Activated CD8-positive, alpha-beta T cell treated with anti-CD3 and anti-CD28 coated beads for 36 hours (primary cell): ENCODE measurements at places on chromosomes 6 and 20. TPM values are rescaled to one million over a fixed set of nuclear protein-coding genes. Genes with fewer than 3 reads are reported as not detected.

- peak overlapping the region; percentile 83 for H3K4me3 ChIP-seq
- no peaks in the 10 kb centered on the region for H3K27me3 ChIP-seq
- peak overlapping the region; percentile 92 for H3K27ac ChIP-seq
- DNase-seq = no peak
These were observed 105.8 kb upstream of the RIPOR2 start for GRCh38 chr6:25041485-25042035.

- no peak for DNase-seq
- H3K27ac ChIP-seq = no peak overlapping the region
- no peaks in the 10 kb centered on the region for H3K27me3 ChIP-seq
- H3K4me1 ChIP-seq = peaks cover 25% of the 10 kb centered on the region
- peaks cover 10% of the 10 kb centered on the region for H3K36me3 ChIP-seq
- peak overlapping the region; percentile 16 for H3K4me3 ChIP-seq
These were observed 2.2 kb upstream of the CENPB start for GRCh38 chr20:3788685-3789155.

GRCh38 chr6:12956991-12957320 is 240.4 kb downstream of the PHACTR1 start:
- H3K27me3 ChIP-seq = peaks cover 41% of the 10 kb centered on the region
- H3K4me1 ChIP-seq = peaks cover 17% of the 10 kb centered on the region
- H3K4me3 ChIP-seq = peak overlapping the region; percentile 75
- DNase-seq = no peak

- no peak for DNase-seq
- H3K36me3 ChIP-seq = no peaks in the 10 kb centered on the region
- H3K27ac ChIP-seq = no peak overlapping the region
These were observed 163.1 kb downstream of the TTLL2 start for GRCh38 chr6:167487749-167488664.

The TREML1 gene
- total RNA-seq = not detected

DNA sequence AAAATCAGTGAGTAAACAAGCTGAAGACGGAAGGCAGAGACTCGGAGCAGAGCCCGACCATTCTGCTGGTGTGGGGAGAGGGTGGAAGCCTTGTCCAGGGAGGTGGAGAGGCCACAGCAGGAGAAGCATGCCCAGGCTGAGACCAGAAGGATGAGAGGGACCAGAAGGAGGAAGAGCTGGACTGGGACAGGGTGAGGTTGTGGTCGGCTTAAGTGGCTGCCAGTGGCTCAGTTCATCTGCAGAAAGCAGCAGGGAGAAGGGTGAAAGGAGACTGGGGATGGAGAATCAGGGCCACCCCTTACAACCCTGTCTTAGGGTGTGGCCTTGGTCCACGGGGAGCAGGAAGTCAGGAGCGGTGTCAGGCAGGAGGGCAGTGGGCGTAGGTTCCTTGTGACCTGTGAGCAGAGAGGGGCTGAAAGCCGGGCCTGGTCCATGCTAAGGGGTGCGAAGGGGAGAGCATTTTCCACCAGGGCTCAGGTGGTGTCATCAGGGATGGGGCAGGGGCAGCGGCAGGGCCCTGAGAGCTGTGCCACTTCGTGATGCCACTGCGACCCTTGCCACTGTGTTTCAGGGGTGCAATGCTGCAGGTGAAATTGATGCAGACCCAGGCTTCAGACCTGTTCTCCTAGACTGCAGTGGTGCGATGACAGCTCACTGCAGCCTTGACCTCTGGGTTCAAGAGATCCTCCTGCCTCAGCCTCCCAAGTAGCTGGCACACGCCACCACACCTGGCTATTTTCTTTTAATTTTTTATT is 81.1 kb downstream of the TTLL2 start:
- no peak overlapping the region for H3K27ac ChIP-seq
- DNase-seq = no peak
- peaks cover 6% of the 10 kb centered on the region for H3K27me3 ChIP-seq
- H3K4me1 ChIP-seq = no peaks in the 10 kb centered on the region

- H3K27me3 ChIP-seq = no peaks in the 10 kb centered on the region
- H3K27ac ChIP-seq = no peak overlapping the region
- no peaks in the 10 kb centered on the region for H3K36me3 ChIP-seq
- H3K4me3 ChIP-seq = no peak overlapping the region
- no peak for DNase-seq
These were observed 582.6 kb upstream of the MMS22L start for GRCh38 chr6:97865612-97866011.

GRCh38 chr20:19928328-19929011 is 88.7 kb upstream of the NAA20 start:
- no peaks in the 10 kb centered on the region for H3K4me1 ChIP-seq
- no peak for DNase-seq
- H3K36me3 ChIP-seq = no peaks in the 10 kb centered on the region
- H3K4me3 ChIP-seq = no peak overlapping the region

DNA sequence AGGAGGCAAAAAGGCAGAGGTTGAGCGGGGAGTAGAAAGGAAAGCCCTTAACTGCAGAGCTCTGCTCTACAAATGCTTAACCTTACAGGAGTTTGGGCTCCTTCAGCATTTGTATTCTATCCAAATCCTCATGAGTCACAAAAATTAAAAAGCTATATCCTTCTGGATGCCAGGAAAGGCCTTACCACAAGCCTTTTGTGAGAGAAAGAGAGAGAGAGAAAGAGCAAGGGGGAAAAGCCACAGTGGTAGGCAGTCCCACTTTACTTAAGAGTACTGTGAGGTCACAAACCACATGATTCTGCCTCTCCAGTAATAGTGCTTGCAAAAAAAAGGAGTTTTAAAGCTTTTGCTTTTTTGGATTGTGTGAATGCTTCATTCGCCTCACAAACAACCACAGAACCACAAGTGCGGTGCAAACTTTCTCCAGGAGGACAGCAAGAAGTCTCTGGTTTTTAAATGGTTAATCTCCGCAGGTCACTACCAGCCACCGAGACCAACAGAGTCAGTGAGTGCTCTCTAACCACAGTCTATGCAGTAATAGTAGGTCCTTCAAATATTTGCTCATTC is at the start of gene RUNX2:
RUNX2 (plus strand) TSS at position 375 of the 567 bp plus-strand sequence. CDS start 397 bp downstream, outside the sequence.
- peak within 1 kb of the TSS; percentile 76 for H3K4me3 ChIP-seq
- DNase-seq = peak; percentile 50
- H3K4me1 ChIP-seq = peaks cover 81% of the 10 kb centered on the region
- no peaks in the 10 kb centered on the region for H3K27me3 ChIP-seq
- peak within 1 kb of the TSS; percentile 89 for H3K27ac ChIP-seq

GRCh38 chr6:32427218-32427617 is 12.5 kb upstream of the HLA-DRA start:
- peaks cover 6% of the 10 kb centered on the region for H3K27me3 ChIP-seq
- H3K36me3 ChIP-seq = no peaks in the 10 kb centered on the region
- H3K27ac ChIP-seq = no peak overlapping the region
- DNase-seq = no peak
- no peaks in the 10 kb centered on the region for H3K4me1 ChIP-seq
- no peak overlapping the region for H3K4me3 ChIP-seq

GRCh38 chr6:54072635-54073313 is 38.5 kb upstream of the MLIP start:
- no peaks in the 10 kb centered on the region for H3K36me3 ChIP-seq
- H3K27ac ChIP-seq = no peak overlapping the region
- H3K4me1 ChIP-seq = no peaks in the 10 kb centered on the region
- DNase-seq = no peak
- H3K27me3 ChIP-seq = peaks cover 3% of the 10 kb centered on the region
- H3K4me3 ChIP-seq = no peak overlapping the region

DNA sequence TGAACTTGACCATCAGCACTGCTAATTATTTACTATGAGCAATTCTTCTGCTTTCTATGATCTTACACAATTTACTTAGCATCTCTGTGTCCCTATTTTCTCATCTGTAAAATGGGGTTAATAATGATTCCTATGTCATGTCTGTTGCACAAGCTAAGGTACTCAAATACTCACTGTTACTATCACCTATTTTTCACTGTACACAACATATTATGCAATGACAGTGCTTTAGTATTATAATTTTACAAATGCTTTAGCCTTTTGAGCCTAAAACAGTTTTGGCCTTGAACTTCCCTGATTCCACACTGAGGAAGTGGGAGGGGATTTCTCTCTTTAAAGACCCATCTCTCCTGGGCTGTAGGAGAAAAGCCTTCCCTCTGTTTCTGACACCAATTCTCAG is 36.9 kb upstream of the THEMIS start:
- no peaks in the 10 kb centered on the region for H3K27me3 ChIP-seq
- H3K27ac ChIP-seq = peak overlapping the region; percentile 28
- no peak overlapping the region for H3K4me3 ChIP-seq
- peaks cover 73% of the 10 kb centered on the region for H3K4me1 ChIP-seq
- H3K36me3 ChIP-seq = peaks cover 25% of the 10 kb centered on the region

DNA sequence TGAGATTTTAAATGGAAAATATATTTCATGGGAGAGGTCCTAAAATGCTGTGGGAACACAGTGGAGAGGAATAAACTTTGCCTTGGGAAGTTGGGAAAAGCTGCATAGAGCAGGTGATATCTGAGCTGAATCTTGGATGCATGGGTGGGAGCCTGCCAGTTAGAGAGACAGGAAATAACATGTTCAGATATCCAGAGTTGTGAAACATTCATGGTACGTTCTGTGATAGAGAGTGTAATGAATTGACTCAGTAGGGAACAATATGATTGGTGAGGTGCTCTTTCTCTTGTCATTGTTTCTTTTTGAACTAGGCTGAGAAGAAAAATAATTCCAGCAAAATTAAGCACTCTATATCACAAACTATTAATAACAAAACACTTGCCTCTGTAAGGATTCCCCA is 72.8 kb downstream of the RPS12 start:
- no peaks in the 10 kb centered on the region for H3K27me3 ChIP-seq
- no peaks in the 10 kb centered on the region for H3K36me3 ChIP-seq
- DNase-seq = no peak
- H3K4me1 ChIP-seq = no peaks in the 10 kb centered on the region
- H3K4me3 ChIP-seq = no peak overlapping the region

The HAO1 gene
- not detected for total RNA-seq

- no peaks in the 10 kb centered on the region for H3K36me3 ChIP-seq
- H3K27me3 ChIP-seq = peaks cover 6% of the 10 kb centered on the region
- peaks cover 4% of the 10 kb centered on the region for H3K4me1 ChIP-seq
- no peak overlapping the region for H3K27ac ChIP-seq
- no peak overlapping the region for H3K4me3 ChIP-seq
- DNase-seq = no peak
These were observed 46.0 kb upstream of the TASP1 start for GRCh38 chr20:13684566-13685222.

The TRIM40 gene
- not detected for total RNA-seq

DNA sequence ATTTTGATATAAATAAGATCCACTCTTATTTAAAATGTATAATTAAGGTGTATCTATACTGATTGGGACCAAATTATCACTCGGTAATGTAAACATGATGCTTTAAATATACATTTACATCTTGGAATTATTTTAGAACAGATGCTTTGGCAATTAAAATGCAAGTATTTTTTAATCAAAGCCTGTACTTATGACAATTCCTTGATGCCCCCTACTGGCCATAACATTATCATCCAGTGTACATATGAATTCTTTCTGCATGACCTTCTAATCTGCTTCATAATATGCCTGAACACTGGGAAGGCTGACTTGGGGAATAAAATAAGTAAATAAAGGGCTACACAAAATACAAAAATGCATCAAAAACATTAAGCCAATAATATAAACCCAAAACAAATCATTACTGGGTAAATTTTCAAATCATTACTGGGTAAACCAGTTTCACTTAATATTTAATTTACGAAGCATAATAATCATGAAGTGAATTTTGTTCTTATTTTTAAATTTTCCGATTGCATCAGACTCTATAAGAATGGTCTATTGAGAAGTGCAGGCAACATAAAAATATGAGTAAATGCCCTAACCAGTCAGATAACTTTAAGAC is 65.1 kb downstream of the CGA start:
- no peak overlapping the region for H3K4me3 ChIP-seq
- no peaks in the 10 kb centered on the region for H3K36me3 ChIP-seq
- no peaks in the 10 kb centered on the region for H3K4me1 ChIP-seq
- DNase-seq = peak; percentile 7
- H3K27ac ChIP-seq = no peak overlapping the region

DNA sequence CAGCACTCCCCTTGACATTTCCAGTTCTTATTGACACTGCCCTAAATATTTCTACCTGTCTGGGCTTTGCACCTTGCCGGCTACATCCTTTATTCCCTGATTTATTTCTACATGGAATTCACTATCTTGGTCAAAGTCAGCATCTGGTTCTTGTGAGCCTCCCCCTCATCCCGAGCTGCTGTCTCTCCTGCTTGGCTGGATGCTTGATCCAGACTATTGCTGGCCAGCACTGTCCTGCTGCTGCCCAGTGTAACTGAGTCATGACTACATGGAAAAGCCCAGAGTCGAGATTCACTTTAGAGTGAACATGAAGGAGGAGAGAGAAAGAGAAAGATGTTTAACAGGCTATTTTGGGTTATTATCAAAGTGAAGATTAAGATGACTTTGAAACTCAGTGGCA is 142.2 kb downstream of the OPN5 start:
- H3K4me3 ChIP-seq = no peak overlapping the region
- no peaks in the 10 kb centered on the region for H3K27me3 ChIP-seq
- no peaks in the 10 kb centered on the region for H3K4me1 ChIP-seq
- no peak for DNase-seq

DNA sequence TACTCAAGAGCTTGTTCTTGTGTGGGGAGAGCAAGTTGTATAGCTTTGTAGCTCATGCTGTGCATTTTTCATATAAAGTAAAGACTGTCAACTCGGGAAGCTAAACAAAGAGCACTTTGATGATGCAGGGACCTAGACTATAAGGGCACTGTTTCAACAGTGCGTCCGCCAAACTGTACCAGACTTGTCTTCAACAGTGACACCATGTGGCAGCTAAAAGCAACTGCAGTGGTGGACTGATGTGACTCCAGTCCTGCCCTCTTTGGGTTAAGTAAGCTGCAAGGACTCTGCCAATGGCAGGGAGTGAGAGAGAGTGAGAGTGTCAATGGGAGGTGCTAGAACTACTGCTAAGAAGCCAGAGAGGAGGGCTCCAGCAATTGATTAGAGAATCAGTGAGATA is 48.1 kb upstream of the MC3R start:
- no peaks in the 10 kb centered on the region for H3K4me1 ChIP-seq
- no peak overlapping the region for H3K27ac ChIP-seq

- H3K36me3 ChIP-seq = no peaks in the 10 kb centered on the region
- peaks cover 11% of the 10 kb centered on the region for H3K27me3 ChIP-seq
- no peak overlapping the region for H3K27ac ChIP-seq
- H3K4me3 ChIP-seq = no peak overlapping the region
- DNase-seq = peak; percentile 23
These were observed 141.5 kb downstream of the ANKRD60 start for GRCh38 chr20:58086763-58087561.

DNA sequence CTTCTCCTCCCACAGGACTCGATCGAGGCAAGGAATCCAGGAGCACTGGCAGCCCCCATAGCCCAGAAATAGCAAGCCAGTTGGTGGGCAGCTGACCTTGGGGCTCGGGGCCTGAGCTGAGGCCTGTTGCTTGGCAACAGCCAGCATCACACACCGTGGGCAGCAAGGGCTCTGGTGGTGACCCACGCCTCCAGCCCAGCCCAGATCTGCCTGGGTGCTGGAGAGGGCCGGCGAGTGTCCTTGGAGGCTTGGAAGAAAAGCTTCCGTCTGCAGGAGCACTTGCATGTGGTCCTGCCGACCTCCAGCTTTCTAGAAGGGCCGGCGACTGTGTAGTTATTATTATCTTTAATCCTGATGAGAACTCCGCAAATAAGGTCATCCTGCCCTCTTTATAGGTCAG is 67.3 kb downstream of the STK35 start:
- no peak for DNase-seq
- no peak overlapping the region for H3K27ac ChIP-seq
- peaks cover 13% of the 10 kb centered on the region for H3K27me3 ChIP-seq
